ENCODE measurements at places on chromosomes 7 and 10. TPM values are rescaled to one million over a fixed set of nuclear protein-coding genes. Genes with fewer than 3 reads are reported as not detected.
A peak's percentile ranks its signal among the peaks of the same experiment; 100 is the strongest.

DNA sequence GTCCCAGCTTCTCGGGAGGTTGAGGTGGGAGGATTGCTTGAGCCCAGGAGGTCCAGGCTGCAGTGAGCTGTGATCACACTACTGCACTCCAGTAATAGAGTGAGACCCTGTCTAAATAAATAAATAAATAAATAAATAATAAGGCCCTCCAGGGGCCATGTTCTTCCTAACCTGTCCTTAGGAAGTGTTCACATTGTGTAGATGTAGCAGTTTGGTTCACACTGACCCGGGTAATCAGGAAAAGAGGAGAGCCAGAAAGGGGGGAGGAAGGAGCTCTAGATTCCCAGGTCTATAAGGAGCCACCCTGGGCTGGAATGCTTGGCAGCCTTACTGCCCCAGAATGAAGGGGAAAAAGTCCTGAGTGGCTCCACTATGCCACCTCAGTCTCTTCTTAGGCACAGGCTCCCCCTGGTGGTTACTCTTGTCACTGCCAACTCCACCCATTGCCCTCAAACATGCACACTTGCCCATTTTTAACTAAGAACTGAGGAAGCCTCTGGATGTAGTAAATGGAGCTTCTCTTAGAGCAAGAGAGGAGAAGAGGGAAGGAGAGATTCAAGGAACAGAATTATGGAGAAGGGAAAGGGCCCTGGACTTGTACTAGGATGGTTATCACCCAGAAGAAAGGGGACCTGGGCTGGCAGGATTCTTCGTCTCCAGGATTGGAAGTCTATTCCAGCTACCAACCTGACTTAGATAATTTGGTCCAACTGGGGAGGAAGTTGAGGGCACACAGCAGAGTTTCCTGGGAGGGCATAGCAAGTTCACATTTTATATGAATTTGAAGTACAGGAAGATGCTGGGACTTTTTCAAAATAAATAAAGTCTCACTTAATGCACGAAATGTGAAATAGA lies 7.8 kb downstream of the HPS6 start:
- ATAC-seq, result peak; percentile 95

GRCh38 chr7:45000093-45001032 lies at the start of gene CCM2:
CCM2 (plus strand) TSS chr7:45000201; CDS start chr7:45000334, 133 bp downstream.
- ATAC-seq, result peak; percentile 15

- no peak for ATAC-seq
Measured at GRCh38 chr7:461117-461452, 58.6 kb downstream of the PDGFA start.

DNA sequence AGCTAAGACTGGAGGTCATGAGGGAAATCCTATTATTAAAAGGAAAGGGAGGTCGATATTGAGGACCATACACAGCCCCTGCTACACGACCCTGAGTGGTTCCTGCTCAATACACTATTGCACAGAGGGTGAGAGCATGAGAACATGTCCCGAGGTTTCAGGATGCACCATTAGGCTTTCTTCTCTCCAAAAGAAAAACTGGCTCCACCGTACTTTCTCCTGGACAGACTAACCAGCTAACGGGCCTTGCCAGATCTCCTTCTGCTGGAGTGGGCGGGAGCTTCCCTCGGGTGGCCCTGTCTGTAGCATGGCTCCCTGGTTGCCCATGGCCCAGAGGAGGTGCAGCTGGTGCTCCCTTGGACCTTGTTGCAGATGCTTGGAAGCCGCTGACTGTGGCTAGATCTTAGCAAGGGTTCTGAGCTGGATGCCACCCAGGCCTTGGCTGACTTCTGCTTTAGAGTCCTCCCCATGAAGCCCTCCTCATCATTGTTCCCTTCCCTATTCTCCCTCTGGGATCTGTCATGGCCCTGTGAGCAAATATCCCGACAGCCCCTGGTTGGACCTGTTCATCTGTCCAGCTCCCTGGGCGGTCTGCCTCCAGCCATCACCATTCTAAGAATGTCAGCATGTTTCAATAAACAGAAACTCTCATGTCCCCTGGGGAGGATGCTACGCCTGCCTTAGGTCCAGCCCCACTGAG lies 52.9 kb upstream of the SHH start:
- no peak for ATAC-seq

- ATAC-seq, result no peak
Measured at GRCh38 chr7:18475488-18475887, 20.1 kb upstream of the HDAC9 start.

- ATAC-seq, result no peak
Measured at GRCh38 chr10:80278480-80278879, 11.0 kb downstream of the MAT1A start.

DNA sequence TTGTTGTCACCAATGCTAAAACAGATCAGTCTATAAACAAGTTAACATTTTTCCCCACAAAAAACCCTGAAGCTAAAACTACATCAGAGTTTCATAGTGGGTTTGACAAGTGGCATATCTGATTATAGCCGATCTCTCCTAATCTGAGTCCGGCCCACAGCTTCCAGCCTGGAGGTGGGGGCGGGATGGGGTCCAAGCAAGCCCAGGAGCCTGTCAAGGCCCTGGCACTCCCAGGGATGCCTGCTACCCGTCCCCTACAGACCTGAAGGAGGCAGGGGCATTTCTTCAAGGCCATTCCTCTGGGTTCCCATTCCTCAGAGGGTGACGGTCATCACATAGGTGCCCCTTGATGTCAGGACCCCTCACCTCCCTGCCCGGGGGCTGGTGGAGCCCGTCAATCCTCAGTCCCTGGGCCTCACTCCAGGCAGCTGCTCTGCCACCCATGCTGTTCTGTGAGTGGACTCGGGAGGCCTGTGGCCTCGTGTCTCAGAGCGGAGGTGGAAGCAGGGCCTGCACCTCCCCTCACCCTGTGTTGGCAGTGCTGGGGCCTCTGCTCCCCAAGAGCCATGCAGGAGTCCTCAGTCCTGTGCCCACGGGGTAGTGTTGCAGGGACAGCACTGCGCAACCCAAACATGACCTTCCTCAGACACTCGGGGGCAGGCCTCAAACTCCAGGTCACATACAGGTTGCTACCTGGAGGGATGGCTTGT lies 8.8 kb downstream of the DPYSL4 start:
- no peak for ATAC-seq

DNA sequence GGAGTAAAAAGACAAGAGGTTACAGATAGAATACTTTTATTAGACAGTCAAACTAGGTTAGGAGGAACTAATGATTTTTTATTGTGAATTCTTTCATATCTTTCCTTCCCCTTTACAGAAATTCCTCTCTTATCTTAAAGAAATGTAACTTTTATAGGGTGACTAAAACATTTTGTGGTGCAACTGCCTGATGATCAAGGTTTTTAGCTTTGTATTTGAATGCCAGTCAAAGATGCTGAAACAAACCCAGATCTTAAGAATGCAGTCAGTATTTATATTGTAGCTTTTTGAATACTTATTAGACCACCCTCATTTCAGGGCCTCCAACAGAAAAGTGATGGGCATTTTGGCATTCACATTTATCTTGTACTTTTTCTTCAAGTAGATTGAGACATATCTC lies 27.4 kb downstream of the TAX1BP1 start:
- ATAC-seq, result no peak

- ATAC-seq, result no peak
Measured at GRCh38 chr7:27872356-27873275, 132.7 kb downstream of the TAX1BP1 start.

DNA sequence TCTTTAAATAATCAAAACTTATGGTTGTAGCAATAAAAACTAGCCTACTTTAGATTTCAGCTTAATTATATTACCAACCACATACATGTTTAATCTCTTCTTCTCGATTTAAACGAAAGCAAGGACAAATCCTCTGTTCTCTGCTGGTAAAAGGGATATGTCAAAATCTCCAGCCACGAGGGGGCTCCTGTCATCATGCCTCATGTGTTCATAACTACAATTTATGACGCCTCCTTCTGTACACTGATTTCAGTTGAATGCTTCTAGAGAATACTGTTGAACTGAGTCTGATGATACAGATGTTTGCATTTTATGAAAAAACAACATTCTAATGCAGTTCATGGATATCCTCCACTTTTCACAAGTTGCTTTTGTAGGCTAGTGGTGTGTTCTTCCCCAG lies 220.0 kb upstream of the DPP6 start:
- no peak for ATAC-seq

- no peak for ATAC-seq
Measured at GRCh38 chr10:71823356-71823755, 27.7 kb downstream of the PSAP start.

- no peak for ATAC-seq
Measured at GRCh38 chr7:111825046-111825445, 262.8 kb upstream of the IMMP2L start.

DNA sequence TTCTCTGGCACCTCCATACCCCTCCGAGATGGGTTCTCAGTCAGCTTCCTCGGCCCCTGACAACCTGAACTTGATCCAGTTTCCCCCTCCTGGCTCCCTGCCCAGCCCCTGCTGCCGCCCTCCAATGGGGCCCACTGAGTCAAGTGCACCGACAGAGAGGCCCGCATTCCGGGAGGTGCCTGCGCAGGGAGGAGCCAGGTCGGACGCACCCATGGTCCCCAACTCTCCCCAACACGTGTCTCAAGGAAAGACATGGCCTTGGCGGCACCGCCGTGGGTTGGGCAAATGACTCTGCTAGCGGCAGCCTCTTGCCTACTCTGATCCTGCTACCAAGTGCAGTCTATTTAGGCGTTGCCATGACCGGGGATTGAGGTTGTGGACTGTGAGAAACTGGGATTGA lies 275.3 kb downstream of the SNX13 start:
- no peak for ATAC-seq

GRCh38 chr10:132057191-132057681 lies 8.5 kb upstream of the JAKMIP3 start:
- ATAC-seq, result no peak

- ATAC-seq, result no peak
Measured at GRCh38 chr10:6461961-6462360, 118.1 kb downstream of the PRKCQ start.

- peak; percentile 13 for ATAC-seq
Measured at GRCh38 chr7:129213828-129214227, 11.0 kb upstream of the AHCYL2 start.

GRCh38 chr10:96548589-96548988 lies 34.9 kb upstream of the TLL2 start:
- no peak for ATAC-seq

- peak; percentile 33 for ATAC-seq
Measured at GRCh38 chr10:12949248-12949647, 52.3 kb downstream of the CCDC3 start.

DNA sequence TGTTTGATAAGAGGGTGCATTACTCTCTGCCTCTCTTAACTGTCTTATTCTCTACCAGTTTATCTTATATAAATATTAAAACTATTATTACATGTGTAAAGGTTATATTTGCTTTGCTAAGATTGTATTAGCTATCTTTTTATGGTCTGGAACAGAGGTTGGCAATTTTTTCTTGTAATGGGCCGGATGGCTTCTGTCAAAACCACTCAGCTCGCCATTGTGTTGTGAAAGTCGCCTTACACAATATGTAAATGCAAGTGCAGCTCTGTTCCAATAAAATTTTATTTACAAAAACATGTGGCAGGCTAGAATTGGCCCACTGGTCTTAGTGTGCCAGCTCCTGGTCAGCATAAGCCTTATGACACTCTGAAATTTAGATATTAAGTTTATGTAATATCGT lies 185.8 kb downstream of the SDK1 start:
- no peak for ATAC-seq

- ATAC-seq, result no peak
Measured at GRCh38 chr7:27249724-27250556, 7.3 kb downstream of the EVX1 start.

DNA sequence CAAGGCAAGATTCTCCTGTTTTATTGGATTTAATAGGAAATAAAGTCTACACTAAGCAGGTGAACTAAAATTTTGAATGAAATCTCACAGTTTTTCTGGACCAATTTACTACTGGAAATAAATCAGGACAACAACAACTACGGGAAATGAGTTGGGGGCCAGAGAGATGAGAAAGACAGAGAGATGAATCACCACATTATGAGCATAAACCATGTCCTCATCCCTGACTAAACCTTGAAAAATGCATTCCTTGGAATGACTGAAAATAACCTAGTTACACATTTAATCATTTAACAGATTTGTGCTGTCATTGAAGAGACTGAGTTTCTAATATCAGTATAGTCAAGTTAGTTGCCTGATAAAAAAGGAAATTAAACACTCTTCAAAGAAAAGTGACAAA lies 608.4 kb upstream of the KCND2 start:
- peak; percentile 70 for ATAC-seq

DNA sequence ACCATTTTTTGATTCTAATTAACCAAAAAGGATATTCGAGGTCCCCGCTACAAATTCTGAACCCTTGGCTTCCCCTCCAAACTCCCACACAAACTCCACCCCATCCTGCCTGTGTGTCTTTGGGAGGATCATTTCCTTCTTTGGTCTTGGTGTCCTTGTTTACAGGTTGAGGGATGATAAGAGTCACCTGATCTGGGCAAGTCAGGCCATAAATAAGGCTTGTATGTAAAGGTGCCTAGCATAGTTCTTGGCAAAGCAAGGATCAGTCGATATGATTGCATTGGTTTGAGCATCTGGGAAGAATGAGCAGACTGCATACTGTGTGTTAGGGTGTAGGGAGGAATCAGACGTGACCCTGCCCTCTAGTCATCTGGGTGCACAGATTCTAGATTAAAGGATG lies 1.6 kb upstream of the SGPL1 start:
- ATAC-seq, result no peak

DNA sequence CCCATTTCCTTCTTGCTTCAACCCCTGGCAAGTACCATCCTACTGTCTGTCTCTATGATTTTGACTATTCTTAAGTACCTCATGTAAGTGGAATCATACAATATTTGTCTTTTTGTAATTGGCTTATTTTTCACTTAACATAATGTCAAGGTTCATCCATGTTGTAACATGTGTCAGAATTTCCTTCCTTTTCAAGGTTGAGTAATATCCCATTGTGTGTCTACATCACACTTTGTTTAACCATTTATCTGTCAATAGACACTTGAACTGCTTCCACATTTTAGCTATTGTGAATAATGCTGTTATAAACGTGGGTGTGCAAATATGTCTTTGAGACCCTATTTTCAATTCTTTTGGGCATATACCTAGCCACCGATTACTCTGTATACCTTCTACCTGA lies 14.0 kb upstream of the CDK14 start:
- no peak for ATAC-seq

FFAR4 gene
- 0.68 TPM for total RNA-seq

AKR1D1 gene
- 0.24 TPM for total RNA-seq

GIMAP6 gene
- 0.05 TPM for total RNA-seq

Data from motor neuron (in vitro differentiated cells).